ENCODE measurements at places on chromosomes 4 and X.

DNA sequence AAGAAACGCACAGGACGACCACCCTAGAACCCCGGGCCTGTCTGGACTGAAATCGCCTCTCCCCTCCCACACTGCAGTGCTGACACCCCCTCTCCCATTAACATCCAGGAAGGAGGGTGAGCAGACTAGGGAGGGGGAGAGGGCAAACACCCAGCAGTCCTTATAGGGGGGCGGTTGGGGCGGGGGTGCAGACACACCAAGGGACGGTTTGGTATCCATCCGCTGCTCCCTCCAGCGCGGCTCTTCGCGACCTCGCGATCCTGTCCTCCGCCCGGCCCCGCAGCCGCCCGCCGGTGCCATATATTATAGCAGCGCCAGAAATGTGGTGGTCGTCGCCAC lies 411 bp upstream of the GPRASP1 start:
- no peak for DNase-seq

DNA sequence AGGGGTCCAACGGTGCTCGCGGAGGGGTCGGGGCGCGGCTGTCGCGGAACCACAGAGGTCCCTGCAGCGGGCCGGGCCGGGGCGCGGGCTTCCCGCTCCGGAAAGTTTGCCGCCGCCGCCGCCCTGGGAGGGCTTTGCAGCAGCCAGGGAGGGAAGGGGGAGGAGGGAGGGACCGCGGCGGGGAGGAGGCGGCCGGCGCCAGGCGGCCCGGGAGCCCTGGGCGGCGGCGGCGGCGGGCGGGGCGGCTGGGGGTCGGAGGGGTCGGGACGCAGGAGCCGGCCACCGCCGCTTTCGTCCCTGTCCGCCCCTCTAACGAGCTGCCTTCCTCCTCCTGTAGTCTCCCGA lies 375 bp downstream of the FGFR3 start:
- DNase-seq = no peak

- DNase-seq = no peak
These were observed 573.8 kb upstream of the NDST4 start for GRCh38 chr4:115687052-115687755.

DNA sequence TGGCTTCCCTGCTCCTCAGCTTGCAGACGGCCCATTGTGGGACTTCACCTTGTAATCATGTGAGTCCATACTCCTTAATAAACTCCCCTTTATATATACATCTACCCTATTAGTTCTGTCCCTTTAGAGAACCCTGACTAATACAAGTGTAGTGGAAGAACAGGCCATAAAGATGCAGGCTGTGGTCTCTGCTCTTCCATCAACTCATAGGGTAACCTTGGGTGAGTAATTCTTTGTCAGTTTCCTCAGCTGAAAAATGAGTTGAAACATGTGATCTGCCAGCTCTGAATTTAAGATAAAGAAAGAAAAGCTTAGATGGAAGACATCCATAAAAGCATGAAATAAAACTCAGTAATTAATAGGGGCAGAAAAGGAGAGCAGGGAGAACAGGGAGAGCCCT lies 103.6 kb downstream of the ENOX2 start:
- DNase-seq = no peak

DNA sequence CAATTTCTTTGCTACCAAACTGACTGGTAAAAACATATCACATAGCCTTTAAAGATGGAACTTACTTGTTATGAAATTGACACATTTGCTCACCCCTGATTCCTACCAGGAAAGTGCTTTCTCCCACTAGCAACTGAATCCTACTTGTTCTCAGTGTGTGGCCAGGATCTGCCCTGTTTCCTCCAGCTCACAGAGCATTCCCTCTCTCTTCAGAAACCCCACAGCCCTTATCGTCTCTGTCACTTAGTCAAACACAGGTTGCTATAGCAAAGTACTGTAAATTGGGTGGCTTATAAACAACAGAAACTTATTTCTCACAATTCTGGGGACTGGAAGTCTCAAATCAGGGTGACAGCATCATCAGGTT lies 265.2 kb upstream of the BOD1L1 start:
- no peak for DNase-seq

DNA sequence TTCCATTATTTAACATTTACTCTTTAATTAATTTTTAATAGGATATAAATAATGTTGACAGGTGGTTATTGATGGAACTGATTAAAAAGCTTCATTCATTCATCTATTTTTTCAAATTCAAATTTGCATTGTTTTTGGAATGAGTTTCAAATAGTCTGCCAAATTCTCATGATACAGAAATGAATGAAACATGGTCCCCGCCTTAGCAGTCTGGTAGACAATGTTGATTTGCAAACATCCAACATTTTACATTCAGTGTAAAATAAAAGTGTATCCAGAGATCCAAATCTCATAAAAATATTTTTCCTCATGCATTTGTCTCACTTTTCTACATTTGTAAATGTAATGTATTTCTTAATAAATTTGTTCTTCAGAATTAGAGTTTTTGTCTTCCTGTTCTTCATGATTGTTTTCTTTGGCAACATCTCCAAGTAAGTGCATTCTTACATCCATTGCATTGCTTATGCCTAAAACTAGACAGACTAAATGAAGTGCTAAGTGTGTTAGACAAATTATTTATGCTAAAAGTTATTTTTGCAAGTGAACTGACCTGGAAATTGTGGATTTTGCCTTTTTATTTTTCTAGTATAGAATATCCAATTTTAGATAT lies 142.3 kb downstream of the PCDH18 start:
- DNase-seq = no peak

GRCh38 chr4:38788317-38788716 lies 5.5 kb upstream of the TLR10 start:
- DNase-seq = no peak

DNA sequence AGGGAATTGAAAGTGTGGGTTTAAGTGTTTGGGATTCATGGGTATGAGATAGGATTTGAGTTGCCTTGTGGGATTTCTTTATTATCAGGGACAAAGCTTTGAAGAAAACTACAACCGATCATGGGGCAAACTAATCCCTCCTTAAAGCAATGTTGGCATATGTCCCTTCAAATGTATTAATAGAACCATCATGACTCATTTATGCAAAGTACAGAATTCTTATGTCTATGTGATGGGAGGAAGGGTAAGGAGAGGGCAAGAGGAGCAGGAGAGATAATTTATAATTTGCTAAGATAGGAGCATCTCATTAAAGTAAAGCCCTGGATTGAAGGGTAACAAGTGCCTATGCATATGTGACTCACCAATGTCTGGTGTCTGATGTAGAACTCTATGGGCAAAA lies 94.2 kb downstream of the PHEX start:
- DNase-seq = no peak

- no peak for DNase-seq
These were observed 959.0 kb downstream of the FAT4 start for GRCh38 chr4:126273746-126274145.

GRCh38 chrX:129786210-129786651 lies 6.5 kb downstream of the SASH3 start:
- no peak for DNase-seq

GRCh38 chrX:39248330-39248729 lies 447.1 kb downstream of the MID1IP1 start:
- no peak for DNase-seq

DNA sequence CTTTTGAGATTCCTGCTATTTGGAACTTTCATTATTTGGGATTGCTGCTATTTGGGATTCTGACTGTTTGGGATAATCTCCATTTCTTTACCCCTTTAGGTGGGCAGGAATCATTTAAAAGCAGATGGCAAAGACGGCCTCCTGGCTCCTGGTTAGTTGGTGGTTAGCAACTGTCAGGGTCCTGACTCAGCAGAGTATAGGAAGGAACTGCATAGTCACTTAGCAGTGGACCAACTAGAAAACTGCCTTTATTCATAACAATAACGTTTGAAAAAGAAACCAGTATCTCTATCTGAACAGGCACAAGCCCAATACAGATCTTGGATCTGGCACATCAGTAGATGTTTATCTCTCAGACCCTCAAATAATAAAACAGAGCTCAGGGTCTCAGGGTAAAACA lies 469.7 kb upstream of the FGF16 start:
- no peak for DNase-seq

DNA sequence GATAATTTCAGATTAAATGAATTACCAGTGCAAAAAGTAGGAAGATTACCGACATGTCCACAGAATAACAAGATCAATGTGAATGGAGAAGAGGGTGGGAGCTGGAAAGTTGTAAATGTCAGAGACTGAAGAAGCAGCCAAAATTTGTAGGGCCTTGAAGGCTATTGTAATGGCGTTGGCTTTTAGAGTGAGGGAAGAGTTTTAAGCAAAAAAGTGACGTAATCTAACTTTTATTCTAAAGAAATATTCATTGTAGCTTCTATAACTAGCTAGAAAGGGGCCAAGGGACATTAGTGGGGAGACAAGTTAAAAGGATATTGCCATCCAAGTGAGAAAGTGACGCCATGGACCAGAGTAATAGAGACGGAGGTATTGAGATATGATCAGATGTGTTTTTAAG lies 63.3 kb upstream of the PCDH7 start:
- no peak for DNase-seq

DNA sequence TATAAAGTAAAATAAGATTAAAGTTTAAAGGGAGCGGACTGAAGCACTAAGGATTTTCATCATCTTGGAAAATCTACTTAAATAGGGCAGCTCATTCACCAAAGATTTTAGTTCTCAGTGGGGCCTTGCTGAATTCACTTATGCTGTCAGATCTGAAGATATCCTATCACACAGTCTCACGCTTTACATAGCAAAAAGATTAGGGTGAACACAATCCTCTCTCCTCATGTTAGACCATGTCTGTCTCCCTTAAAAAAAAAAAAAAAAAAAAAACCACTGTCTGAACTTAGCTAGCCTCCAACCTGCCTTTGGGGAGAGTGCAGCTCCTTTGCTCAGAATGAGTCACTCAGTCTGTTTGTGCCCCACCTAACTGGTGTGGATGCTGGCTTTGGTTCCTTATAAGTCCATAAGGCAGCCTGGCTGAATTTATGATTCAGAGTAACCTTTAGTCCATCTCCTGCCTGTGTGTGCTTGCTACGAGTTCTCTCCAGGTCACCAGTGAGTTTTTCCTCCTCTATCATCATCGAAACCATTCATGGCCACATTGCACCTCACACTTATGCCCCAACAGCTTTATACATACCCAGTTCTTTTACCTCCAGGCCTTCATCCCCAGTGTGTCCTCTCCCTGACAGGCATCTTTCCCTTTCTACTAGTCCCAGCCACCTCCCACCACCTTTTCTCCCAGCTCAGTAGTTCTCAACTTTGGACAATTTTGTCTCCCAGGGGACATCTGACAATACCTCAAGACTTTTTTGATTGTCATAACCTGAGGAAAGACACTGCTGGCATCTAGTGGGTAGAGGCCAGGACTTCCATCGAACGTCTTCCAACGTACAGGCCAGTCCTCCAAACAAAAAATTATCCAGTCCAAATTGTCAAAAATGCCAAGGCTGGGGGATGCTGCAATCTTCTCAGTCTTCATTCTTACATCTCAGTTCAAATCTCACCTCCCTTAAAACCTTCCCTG lies 220.7 kb upstream of the EMCN start:
- no peak for DNase-seq

GRCh38 chr4:82145850-82146249 lies 227.9 kb downstream of the HNRNPD start:
- DNase-seq = no peak
